COLO829 (cell line): ENCODE measurements at places on chromosomes 12 and 14.
A peak's percentile ranks its signal among the peaks of the same experiment; 100 is the strongest.

GRCh38 chr14:89813617-89814031, 140.9 kb downstream of the EFCAB11 start:
- no peak for DNase-seq

DNA sequence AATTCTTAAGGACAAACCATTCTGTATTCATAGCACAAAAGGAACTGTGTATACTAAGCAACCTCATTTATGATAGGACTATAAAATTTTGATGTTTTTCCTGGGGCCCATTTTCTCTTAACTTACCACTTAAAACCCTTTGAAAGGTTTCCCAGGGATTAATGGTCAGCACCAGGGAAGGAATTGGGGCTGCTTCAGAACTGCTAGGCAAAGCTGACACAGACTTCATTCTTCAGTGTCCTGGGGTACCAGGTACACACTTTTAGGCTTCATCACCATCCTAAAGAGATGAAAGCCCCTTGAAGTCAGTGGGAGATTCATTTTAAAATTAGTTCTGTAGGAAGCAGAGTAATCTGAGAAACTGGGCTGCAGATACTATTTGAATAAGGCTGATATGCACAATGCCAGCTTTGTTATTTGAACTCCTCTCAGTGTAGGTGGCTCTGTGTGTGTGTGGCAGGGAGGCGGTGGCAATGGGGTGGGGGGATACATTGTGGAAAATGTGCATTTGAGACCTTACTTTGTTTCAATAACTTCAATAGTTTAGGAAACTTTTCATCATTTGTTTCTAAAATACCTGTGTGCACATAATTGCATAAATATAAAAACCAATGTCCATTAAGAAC, 329.3 kb upstream of the DCN start:
- DNase-seq, result peak; percentile 25

DNA sequence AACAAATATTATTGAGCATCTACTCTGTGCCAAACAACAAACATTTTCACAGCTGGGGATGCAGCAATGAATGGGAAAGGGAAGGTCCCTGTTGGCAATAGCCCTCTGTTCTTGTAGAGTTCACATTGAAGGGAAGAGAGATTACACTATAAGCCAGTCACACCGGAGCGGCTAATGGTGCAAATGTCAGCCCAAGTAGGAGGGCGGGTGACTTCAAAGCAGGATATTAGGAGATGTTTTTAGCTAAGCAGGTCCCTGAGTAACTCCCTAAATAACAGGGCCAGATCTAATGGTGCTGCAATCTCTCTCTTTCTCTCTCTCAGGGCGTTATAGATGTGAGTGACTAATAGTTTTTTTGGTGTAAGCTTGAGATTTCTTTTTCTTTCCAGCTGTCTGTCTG, 30.7 kb downstream of the FLVCR2 start:
- DNase-seq, result no peak

DNA sequence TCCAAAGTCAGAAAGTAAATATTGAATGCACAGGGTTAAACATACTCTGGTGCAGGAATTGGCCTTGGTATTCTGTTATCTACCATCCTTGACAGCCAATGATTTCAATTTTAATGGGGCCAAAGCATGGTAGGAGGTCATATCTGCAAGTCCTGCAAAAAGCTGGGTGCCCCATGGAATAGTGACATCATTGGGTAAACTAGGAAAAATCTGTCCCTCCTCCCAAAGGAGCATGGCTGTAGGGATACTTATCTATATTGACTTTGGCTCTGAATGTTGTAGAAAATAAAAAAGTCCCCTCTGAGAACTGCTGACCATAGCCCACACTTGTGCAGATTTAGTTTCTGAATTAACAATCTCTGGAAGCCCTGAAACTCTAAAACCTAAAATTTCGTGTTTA, 403.2 kb upstream of the SEL1L start:
- DNase-seq, result no peak

- DNase-seq, result no peak
These were observed 160.0 kb upstream of the PRMT8 start for GRCh38 chr12:3330976-3331510.

- DNase-seq, result no peak
These were observed 25.0 kb upstream of the APPL2 start for GRCh38 chr12:105261010-105261409.

DNA sequence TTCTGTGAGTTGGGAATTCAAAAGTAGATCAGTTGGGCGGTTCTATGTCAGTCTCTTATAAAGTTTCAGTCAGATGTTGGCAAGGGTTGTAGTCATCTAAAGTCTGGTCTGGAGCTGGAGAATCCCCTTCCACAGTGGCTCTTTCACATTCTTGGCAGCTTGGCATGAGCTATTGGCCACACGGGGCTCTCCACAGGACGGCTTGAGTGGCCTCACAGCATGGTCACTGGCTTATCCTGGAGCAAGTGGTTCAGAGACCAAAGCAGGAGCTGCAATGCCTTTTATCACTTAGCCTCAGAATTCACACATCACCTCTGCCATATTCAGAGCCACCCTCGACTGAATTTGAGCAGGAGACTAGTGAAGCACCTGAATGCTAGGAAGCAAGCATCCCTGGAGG, 7.1 kb upstream of the KICS2 start:
- DNase-seq, result no peak

DNA sequence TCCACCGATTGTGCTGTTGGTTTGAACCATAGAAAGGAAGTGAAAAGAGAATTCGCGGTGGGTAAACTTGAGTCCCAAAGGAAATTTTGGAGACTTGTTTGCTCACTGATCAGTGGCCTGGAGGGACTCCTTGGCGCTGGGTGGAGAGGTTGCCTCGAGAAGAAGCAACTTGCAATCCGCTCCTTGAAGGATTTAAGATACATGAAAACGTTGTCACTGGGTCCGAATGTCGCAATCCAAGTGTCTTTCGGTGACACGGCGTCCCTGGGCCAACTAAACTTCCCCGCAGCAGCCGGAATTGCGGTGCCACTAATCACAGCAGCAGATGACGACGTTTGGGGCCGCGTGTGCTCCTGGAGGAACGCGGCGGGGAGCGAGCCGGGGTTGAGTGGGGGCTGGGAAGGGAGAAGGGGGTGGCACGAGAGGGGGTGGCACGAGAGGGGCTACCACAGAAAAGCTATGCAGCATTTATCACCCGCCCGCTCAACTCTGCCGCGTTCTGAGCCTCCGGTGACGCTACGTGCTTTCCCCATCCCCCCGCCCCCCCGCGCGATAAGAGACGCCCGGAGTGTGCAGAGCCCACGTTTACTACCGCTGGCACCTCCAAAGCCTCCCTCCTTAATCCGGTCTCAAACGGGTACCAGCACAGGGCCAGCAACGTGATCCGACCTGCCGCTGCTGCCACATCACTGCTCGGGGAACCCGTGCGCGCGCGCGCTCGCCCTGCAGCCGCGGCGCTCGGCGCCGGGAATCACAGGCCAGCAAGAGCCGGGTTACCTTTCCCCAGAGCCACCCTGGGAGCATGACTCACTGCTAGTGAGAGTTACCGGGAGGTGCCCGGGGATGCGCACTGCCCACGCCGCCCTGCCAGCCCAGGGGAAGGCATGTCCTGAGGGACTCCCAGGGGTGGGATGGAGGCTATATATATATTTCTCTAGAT, 833 bp upstream of the BHLHE41 start:
- DNase-seq, result peak; percentile 51

- no peak for DNase-seq
These were observed 209.7 kb downstream of the SLC15A4 start for GRCh38 chr12:128613837-128614590.

GRCh38 chr12:6954316-6955107, 3.4 kb downstream of the PTPN6 start:
- DNase-seq, result no peak

GRCh38 chr12:49548481-49548821, 9.6 kb downstream of the KCNH3 start:
- DNase-seq, result no peak

- DNase-seq, result no peak
These were observed 134.9 kb upstream of the FRMD6 start for GRCh38 chr14:51516706-51517395.

DNA sequence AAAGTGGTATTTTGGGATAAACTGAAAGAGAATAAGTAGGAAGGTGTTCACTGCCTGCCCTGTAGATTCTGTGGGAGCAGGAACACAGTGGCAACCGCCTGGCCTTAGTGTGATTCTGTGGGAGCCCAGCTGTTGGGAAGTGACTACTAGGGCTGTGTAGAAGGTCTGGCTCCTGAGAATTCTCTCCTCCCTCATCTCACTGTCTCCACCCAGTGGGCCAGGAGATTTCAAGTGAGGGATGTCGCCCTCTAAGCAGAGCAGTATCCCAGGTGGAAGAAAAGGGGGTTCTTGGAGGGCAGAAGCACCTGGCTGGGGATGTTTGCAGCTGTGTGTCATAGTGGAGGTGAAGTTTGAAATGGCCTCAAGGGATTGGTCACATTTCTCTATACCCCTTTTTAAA, 113.7 kb downstream of the TBC1D30 start:
- no peak for DNase-seq

DNA sequence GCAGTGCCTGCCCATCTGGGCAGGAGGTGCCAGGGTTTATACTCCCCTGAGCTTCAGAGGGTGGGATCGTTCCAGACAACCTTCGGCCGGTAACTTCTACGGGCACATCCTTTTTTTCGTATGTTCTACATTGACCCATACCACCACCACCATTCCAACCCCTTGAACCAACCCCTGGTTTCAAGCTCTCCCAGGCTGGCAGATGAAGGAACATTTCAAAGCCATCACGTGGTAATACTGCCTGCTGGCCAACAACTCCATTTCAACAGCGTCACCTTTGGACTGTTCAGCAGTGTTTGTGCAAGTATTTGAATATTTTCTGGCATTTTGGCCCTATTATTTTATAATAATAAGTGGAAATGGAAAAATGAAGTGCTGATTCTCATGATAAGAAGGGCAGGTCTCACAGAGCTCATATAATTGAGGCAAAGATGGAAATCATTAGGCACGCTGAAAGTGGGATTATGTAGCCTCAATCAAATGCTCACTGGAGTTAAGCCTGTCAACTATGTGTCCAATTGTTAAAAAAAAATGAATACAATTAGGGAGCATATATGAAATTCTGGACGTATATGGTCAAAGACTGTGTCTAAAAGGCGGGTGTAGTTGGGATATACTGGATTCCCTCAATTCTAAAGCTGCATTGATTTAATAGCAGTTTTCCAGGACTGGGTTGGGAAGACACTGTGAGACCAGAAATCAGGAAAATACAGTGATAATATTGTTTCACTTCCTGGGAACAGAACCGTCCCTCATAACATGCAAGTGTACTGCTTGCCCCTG, 162.1 kb downstream of the ZFP36L1 start:
- no peak for DNase-seq

- DNase-seq, result no peak
These were observed 28.6 kb downstream of the FIGNL2 start for GRCh38 chr12:51819736-51820525.

DNA sequence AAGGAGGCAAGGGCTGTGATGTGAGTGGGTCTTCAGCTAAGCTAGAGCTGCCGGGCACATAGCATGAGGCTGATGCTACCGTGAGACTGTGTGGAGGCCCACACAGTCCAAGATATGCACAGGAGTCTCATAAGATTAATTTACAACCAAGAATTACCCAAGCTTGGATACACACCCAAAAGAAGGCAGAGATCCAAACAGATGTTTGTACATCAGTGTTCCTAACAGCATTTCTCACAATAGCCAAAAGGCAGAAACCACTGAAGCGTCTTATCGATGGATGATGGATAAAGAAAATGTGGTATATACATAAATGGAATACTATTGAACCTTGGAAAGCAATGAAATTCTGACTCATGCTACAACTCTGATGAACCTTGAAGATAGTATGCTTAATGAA, 40.8 kb upstream of the RIC8B start:
- no peak for DNase-seq

GRCh38 chr12:104486363-104486750, 29.6 kb downstream of the CHST11 start:
- no peak for DNase-seq

- no peak for DNase-seq
These were observed 78.5 kb downstream of the VCPKMT start for GRCh38 chr14:50037852-50038251.

DNA sequence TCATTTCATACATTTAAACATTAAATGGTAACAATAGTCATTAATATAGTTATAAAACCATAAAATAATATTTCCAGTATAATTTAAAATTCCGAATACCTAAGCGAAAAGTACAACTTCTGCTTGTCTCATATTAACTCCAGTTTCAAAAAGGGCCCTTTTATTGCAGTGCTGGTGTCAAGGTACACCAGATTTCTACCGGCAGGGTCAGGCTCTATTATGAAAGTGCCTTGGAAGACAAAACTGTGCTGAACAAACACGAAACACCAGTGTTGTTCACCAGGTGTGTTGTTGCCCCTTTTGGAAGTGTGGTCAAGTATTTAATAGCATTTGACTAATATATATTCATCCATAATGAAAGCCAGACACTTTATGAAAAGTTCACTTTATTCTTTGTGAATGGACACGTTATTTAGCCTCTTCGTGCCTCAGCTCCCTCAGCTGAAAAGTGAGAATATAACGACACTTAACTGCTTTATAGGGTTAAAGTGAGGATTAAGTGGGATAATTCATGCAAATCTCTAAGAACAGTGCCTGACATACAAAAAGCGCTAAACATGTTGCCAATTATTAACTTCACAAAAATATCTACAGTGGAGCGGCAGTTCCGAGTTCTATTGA, 20.3 kb upstream of the GNS start:
- no peak for DNase-seq

DNA sequence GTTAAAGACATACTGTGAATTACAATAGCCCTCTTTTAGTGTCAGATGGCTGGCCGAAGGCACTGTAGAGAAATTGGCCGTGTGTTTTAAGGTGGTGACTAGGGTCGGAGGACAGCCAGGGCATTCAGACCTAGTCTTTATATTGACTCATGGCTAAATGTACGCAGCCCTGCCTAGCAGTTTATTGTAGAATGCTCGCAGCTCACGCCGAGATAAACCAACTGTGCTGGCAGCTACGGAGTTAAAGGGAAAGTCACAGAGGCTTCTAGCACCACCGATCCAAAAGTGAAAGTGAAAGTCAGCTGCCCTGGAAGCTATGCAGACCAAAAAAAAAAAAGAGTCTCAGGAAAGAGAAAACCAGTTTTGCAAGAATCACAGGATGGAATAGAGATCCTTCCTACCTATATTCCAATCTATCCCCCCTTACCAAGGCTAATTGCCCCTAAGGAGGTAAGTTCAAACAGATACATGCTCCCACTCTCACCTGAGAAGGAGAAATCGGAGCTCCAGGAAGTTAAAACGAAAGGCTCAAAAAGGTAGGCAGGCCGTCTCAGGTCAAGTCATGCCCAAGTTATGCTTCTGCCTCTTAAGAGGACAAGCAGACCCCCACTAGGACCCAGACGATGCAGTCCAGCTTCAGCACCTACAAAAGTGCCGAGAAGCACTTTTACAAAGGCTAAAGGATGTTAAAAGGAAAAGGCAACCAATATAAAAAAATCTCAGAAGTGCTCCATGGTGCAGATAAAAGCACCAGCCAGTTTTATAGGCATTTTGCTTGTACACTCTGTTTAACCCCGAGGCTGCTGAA, 24.8 kb downstream of the KLRK1 start:
- DNase-seq, result peak; percentile 64

DNA sequence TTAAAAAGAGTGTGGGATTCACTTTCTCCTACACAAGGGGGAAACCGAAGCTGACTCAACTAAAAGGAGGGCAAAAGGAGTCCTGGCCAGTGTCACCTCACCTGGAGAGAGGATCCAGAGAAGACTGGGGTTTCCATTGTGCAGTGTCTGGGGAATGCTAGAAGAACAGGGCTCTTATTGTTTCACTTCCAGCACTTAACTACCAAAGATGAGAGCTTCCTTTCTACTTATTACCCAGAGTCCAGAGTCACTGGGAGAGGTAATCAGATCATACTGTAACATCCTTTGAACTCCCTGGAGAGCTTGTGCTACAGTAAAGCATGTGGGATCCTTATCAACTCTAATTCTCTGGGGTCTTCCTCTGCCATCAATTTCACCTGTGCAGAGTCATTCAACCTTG, 148.4 kb upstream of the BCL2L14 start:
- DNase-seq, result peak; percentile 68
